Tracheal epithelial cell (primary cell): ENCODE measurements at places on chromosomes 1 and 21. TPM values are rescaled to one million over a fixed set of nuclear protein-coding genes. Genes with fewer than 3 reads are reported as not detected.

SH3BGRL3 gene
- total RNA-seq: 15.1 and 27.2 TPM in 2 replicates

COL9A2 gene
- total RNA-seq: 0.96 TPM in 1 of 2 replicates, not detected in the other

RHD gene
- not detected in 2 replicates for total RNA-seq

SELE gene
- total RNA-seq: 0.24 TPM in 1 of 2 replicates, not detected in the other

KCND3 gene
- under 0.01 and 0.21 TPM in 2 replicates for total RNA-seq

PPT1 gene
- 30.1 and 31.1 TPM in 2 replicates for total RNA-seq

HSPB7 gene
- not detected in 2 replicates for total RNA-seq

UBE2U gene
- not detected in 2 replicates for total RNA-seq

WDR64 gene
- total RNA-seq: not detected in 2 replicates
